ENCODE measurements at places on chromosomes 5 and 9.

GRCh38 chr5:14491015-14491915, 90.3 kb upstream of the OTULINL start:
- no peak for DNase-seq

- DNase-seq, result no peak
These were observed 63.1 kb upstream of the NREP start for GRCh38 chr5:111820072-111820471.

DNA sequence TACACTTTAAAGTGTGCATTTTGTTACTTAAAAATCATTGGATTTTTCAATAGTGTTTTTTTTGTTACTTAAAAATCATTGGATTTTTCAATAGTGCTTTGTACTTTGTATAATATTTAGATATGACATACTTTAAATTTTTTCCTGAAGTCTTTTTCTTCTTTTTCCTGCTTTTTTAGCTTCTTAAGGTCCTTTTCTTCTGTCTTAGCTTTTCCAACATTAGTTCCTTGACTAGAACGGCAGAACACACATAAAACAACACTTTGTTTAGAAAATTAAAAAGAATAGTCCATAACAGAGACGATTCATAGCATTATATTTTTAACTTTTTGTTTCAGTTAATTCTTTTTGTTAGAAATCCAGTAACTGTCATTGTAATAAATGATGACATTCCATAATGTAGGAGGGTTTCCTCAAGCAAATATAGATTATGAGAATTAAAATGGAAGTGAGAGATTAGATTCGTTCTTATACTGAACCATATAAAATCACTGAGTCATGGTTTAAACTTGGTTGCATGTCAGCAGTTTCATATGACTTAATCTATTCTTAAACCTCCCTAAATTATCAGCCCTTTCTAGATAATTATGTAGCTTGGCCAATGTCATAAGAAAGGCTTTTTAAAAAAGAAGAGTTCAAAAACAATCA, 45.3 kb upstream of the RICTOR start:
- DNase-seq, result no peak

- no peak for DNase-seq
These were observed 204.1 kb upstream of the SEMA6A start for GRCh38 chr5:116778651-116779280.

GRCh38 chr9:89313842-89314241, 2.8 kb downstream of the CKS2 start:
- no peak for DNase-seq

- DNase-seq, result peak; percentile 4
These were observed 72.5 kb downstream of the SPIN1 start for GRCh38 chr9:88460587-88461332.

GRCh38 chr5:154528005-154528594, 50.1 kb upstream of the HAND1 start:
- no peak for DNase-seq

DNA sequence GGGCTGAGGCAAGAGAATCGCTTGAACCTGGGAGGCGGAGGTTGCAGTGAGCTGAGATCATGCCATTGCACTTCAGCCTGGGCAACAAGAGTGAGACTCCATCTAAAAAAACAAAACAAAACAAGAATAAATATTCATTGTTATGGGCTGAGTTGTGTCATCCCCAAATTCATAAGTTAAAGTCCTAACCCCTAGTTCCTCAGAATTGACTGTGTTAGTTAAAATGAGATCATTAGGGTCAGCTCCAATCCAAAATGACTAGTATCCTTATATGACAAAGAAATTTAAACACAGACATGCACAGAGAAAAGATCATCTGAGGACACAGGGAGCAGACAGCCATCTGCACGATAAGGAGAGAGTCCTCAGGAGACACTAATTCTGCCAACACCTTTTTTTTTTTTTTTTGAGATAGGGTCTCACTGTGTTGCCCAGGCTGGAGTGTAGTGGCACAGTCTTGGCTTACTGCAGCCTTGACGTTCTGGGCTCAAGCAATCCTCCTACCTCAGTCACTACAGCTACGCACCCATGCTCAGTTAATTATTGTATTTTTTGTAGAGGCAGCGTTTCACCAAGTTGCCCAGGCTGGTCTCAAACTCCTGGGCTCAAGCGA, 32.1 kb upstream of the GCNT1 start:
- no peak for DNase-seq

- no peak for DNase-seq
These were observed 22.4 kb upstream of the ANKRD55 start for GRCh38 chr5:56255502-56255901.

DNA sequence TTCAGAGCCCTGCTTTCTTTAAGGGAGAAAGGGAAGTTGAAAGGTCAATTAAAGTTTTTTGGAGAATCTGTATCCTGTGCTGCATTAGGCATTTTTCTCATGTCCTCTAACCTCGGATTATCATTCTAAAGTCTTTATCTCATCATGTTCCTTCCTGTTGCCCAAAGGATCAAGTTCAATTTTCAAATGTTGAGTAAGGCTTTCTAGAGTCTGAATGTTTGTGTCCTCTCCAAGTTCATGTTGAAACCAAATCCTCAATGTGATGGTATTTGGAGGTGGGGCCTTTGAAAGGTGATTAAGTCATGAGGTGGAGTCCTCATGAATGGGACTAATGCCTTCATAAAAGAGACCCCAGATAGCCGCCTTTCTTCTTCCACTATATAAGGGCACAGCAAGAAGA, 20.2 kb upstream of the TNC start:
- no peak for DNase-seq

DNA sequence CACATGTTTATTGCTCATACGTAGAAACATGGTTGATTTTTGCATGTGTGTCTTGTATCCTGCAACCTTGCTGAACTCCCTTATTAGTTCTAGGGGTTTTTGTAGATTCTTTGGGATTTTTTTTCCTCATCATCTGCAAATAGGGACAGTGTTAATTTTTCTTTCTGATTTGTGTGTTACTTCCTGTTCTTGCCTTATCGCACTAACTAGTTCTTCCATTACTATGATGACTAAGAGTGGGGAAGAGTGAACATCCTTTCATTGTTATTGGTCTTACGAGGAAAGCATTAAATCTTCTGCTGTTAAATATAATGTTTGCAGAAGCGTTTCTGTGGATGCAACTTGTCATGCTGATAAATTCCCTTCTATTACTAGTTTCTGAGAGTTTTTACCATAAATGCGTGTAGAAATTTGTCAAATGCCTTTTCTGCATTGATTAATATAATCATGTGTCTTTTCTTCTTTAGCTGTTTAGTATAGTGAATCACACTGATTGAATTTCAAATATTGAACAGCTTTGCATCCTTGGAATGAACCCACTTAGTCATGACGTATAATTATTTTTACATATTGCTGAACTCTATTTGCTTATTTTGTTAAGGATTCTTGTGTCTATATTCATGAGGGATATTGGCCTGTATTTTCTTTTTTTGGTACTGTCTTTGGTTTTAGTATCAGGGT, 32.1 kb upstream of the RNF130 start:
- no peak for DNase-seq

- no peak for DNase-seq
These were observed 105.6 kb upstream of the PCA3 start for GRCh38 chr9:76658510-76659231.

DNA sequence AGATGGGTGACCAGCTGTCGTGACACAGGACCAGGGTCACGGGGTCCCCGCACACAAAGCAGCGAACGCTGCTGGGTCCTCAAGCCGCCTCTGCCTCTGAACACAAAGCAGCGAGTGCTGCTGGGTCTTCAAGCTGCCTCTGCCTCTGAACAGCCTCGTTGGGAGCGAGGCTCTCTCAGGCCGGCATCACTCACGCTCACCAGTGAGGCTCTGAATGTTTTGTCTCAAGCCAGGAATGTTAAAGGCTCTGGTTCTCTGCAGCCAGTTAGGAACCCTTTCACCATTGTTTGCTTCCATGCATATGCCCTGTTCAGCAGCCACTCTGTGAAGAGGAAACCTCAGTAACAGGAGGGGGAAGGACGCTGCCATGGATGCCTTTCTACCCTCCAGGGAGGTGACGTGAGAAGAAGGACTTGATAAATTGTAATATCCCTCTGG, 82.7 kb upstream of the TAF11L2 start:
- no peak for DNase-seq

- DNase-seq, result no peak
These were observed 205.6 kb upstream of the ZNF608 start for GRCh38 chr5:124952079-124952478.

DNA sequence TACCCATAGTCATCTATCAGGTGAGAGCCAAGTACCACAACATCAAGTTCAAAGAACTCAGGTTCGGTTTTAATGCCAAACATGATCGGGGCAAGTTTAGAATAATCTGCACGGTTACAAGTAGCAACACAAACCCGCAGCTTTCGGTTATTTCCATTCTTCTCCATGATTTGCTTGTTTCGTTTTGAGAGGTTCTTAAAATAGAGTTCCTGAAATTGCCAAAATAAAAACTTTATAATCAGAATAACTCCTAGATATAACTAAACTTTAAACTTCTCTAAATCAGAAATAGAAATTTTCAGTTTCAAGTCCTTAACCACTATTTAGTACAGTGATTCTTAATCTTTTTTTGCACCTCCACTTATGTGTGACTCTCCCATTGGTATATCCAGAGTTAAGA, 9.1 kb downstream of the GNE start:
- no peak for DNase-seq

- DNase-seq, result no peak
These were observed 6.6 kb downstream of the PCDH12 start for GRCh38 chr5:141951332-141951781.

DNA sequence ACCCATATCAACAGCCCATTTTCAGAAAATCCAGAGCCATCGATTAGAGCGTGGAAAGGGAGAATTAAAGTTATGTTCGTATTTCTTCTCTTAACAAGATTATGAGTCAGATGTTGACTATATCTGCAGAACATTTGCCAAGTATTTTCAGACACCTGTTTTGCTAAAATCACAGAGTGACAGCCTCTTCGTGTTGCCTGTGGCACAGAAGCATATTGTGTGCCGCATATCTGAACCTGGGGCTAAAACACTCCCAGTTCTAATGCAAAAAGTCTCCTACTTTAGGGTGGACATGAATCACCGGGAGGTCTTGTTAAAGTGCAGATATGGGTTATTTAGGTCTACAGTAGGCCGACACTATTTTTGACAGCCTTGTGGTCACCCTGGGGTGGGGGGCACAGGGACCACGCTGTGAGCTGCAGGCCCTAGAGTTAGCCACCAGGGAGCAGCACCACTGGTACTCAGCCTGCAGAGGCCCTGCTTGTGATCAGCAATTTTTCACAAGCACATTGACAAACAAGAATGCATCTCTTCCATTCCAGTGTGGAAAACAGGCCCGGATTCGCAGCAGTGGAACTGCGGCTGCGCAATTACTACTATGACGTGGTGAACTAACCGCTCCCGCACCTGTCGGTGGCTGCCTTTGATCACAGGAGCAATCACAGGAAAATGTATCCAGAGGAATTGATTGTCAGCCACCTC, 93.5 kb downstream of the SYK start:
- DNase-seq, result no peak

GRCh38 chr9:107571148-107571547, 81.6 kb upstream of the KLF4 start:
- DNase-seq, result no peak

DNA sequence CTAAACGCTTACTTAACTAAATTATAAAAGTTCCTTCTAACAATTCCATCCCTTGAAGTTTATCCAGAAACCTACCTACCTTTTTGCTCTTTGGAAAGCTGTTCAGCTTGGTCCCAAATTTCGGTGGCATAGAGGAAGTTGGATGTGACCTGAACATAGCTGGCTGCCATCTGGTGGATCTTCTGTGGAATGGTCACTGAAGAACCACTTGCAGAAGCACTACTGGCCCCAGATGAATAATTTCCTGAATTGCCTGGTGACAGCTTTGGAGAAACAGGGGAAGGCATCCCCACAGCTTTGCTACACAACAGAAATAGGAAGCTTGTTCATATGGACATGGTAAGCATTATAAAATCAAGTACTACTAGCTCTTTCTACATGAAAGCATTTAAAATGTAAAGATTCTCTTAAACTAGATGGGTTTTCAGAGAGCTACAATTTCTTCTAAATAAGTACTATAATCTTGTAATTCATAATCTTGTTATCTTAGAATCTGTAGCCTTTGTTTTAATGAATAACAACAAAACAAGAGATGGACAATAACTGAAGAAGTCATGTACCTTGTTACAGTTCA, 9.9 kb downstream of the LEAP2 start:
- DNase-seq, result peak; percentile 18

- no peak for DNase-seq
These were observed 212.1 kb downstream of the IZUMO3 start for GRCh38 chr9:24333629-24334028.

DNA sequence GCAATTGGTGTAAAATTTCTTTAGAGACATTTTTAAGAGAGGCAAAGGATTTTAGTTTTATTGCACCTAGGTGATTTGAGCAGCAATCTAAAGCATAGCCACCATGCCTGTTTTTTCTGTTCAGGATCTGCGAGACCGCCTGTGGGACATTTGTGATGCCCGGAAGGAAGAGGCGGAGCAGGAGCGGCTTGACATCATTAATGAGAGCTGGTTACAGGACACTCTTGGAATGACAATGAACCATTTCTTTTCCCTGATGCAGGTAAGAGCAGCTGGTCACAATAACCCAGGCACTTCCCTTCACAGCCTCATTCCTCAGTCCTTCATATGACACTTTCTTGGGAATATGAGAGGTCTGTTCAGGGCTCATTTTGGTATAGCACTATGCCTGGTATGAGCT, 103.2 kb upstream of the IL7R start:
- DNase-seq, result no peak

- peak; percentile 10 for DNase-seq
These were observed 14.7 kb upstream of the LARP1 start for GRCh38 chr5:154740483-154740882.

- DNase-seq, result no peak
These were observed 65.3 kb upstream of the NFIB start for GRCh38 chr9:14379280-14379679.

DNA sequence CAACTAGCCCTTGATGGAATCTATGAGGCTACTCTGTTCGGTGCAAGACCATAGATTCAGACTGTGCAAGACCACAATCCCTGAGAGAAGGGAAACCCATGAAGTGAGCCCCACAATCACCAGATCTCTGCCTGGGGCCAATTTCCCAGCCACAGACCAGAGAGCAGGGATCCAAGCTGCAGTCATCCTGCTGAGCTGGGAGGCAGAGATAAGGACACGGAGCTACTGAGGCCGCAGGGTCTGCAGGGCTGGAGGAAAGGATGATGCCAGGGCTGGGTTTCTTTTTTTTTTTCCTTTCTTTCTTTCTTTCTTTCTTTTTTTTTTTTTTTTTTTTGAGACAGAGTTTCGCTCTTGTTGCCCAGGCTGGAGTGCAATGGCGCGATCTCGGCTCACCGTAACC, 47.7 kb upstream of the FUBP3 start:
- DNase-seq, result no peak

GRCh38 chr5:149724130-149724840, 5.8 kb upstream of the PPARGC1B start:
- DNase-seq, result no peak

DNA sequence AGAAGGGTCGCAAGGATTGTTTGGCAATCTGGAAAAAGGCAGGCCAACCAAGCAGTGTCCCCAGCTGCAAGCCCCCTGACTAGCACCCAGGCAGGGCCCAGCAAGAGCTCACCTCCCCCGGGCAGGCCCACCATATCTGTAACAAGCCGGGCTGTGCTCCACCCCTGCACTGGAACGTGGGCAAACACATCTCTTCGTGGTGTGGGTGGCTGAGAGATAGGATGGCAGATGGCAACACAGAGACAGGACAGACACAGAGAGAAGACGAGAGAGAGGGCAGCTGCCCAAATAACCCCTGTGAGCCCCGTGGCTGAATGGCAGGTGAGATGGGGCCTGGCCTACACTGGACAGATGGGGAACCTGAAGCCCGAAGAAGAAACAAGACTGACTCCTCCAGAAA, 9.4 kb downstream of the BBLN start:
- DNase-seq, result no peak
